Stimulated activated CD8-positive, alpha-beta memory T cell treated with anti-CD3 and anti-CD28 coated beads, Interleukin-7, amount 100 ng/mL, for 4 hours (primary cell): ENCODE measurements at places on chromosomes 7 and 10.

DNA sequence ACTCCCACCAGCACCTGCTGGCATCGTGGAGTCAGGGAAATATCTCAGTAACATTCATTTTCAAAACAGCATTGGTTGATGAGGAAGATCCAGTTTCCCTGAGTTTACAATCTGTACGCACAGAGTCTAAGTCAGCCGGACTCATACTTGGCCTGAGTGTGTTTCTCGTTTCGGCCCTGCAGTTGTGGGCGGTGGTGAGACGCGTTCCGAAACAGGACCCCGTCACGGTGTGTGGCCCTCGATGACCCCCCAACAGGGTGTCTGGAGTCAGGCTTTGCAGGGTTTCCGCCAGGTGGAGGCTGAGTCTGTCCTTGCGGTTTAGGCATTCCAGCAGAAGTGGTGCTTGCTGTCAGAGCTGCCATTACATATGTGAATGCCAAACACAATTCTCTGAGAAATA lies 317.5 kb downstream of the DNAJB6 start:
- DNase-seq = no peak

DNA sequence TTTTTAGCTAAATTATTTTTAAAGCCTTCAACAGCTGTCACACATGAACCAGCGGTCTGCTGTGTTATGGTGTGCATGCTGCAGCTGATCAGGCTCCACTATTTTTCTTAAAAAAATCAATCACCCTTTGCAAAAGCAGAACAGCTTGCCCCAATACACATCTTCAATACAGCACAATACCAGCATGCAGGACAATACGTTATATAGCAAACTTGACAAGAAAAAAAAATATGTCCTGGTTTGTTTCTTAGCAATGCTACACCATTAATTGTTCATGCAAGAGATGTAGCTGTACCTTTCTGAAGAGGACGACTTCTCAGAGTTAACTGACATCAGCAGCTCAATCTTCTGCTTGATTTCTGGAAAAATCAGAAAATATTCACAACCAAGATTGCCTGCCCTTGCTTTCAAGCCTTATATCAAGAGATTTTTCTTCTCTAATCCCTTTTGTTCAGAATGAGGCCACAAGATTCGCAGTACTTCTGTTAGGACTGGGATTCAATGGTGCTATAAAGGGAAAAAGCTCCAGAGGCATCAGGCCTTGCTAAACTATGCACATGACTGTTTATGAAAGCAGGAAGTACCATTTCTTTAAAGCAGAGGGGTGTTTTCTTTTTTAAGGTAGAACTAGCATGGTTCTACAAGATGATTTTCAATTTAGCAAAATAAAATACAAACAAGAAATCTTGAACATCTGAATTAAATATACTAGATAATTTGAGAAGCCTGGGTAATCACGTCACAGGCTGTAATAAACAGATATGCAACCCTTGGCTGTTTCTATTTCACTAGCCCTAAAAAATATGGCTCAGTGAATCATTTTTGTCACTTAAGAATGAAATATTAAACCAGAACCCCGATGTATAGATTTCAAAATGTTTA lies 120.0 kb downstream of the SRPK2 start:
- no peak for DNase-seq

GRCh38 chr7:34354899-34355298 lies 303.1 kb upstream of the NPSR1 start:
- DNase-seq = no peak

GRCh38 chr10:86300399-86300925 lies 66.1 kb downstream of the GRID1 start:
- no peak for DNase-seq

DNA sequence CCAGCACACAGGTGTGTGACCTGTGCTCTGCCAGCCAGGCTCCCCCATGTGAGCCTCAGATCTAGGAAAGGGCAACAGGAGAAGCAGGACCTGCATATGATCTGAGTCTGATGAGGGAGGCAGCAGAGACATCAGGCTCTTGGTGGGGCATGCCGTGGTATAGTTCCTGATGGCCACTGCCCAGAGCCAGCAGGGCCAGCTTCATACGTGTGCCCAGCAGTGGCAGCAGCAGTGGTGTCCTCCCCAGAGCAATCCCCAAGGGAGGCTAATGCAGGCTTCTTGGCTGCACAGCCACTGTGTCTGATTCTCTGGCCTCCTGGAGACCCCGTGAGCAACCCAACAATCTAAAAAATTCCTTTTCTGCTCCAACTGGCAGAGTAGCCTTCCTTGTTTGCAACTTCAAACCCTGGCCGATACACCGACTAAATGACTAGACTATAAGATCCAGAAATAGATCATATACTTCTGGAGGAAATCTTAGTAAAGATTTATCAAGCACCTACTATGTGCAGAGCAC lies 230.6 kb upstream of the ZMIZ1 start:
- DNase-seq = no peak

GRCh38 chr7:41584746-41585145 lies 118.1 kb downstream of the INHBA start:
- DNase-seq = no peak

DNA sequence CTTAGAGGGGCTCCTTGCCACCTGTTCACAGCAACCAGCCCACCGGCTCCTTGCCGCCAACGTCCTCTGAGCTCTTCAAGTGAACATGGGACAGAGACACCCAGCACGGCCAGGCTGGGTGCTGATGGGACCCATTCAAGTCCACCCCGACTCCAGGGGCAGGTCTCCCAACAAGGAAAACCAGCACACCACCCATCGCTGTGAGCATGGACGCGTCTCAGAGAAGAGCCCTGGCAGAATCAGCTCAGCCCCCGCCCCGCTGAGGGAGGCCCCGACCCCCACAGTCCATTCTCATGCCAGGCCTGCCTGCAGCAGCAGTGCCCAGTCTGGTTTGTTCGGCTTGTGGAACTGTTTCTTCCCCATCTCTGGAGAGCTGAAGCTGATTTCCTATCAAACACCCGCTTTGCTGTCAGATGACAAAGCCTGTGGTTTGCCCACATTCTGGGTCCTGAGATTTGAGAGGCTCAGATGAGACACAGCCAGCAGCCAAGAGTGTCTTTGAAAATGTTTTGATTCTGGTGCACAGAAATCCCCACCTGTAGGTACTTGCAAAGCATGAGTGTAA lies 216.6 kb downstream of the ZMYND11 start:
- DNase-seq = no peak

DNA sequence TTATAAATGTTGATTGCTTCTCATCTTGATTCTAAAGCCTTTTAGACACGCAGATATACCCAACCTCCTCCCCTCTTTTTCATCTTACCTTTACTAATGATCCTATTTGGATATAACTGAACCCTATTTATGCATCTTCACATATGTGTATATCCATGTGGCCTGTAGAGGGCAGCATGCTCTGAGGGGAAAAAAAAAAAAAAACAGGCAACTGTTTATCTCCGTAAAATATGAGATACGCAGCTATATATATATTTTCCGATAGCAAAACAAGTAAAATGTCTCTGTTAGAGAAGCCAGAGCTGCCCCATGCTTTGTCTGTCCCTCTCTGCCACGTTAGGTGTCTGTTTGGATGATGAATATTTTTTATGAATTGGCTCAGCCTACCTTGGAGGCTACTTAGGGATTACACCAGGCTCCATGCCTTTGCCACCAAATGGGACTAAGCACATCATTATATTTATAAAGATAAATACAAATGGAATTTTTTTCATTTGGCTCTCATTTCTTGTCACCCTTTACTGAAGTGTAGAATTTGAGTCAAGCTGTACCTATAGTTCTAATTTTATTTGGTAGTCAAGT lies 174.8 kb upstream of the FZD1 start:
- no peak for DNase-seq
